Fibroblast of skin of back (primary cell): ENCODE measurements at places on chromosomes 4 and X.

GRCh38 chr4:93478805-93479204 is 349.7 kb upstream of the ATOH1 start:
- DNase-seq: no peak

- no peak for DNase-seq
Observed at GRCh38 chr4:74638001-74638400, 156.3 kb downstream of the BTC start.

DNA sequence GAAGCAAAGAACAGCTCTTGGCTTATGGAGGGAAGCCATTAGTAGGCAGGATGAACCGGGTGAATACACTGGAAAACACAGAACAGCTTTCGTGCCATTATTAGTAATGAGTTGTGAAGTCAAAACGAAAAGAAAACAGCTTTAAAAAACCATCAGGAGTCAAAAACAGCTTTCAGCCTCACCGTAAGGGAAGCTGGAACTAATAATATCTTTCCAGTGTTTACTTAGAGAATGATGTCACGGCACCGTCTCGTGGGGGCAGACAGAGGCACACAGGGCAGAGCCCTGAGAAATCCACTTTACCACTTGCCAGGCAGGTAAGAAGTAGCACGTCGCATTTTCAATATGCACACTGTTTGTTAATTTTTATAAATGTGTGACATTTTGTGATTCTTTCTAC is 37.9 kb upstream of the HMX1 start:
- no peak for DNase-seq

- DNase-seq: no peak
Observed at GRCh38 chr4:102632241-102633065, 128.3 kb downstream of the MANBA start.

GRCh38 chrX:133306316-133306715 is 88.2 kb upstream of the TFDP3 start:
- DNase-seq: peak; percentile 76

DNA sequence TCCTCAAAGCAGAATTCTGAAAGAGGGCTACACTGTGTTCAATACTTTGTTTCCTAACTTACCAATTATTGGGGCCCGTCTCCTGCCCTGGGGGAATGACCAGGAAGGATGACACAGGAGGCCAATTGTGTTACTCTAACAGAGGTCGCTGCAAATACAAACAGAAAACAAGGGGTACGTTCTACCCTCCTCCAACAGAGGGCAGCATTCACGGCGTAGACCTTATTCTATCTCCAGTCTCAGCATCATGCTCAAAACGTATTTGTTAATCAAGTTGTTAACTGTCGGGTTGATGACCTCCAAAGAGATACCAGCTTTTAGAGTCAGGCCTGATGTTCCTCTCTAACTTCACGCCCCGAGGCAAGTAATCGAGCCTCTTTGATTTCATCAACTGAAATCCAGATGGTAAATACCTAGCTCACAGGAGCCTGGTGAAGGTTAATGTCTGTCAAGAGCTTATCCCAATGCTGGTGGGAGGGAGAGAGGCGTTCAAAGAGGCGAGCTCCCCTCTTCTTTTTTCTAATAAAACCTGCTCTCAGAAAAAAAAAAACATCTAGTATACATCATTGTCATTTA is 181.0 kb upstream of the KCNIP4 start:
- peak; percentile 12 for DNase-seq

GRCh38 chr4:113810906-113811305 is 49.4 kb upstream of the CAMK2D start:
- DNase-seq: peak; percentile 54

DNA sequence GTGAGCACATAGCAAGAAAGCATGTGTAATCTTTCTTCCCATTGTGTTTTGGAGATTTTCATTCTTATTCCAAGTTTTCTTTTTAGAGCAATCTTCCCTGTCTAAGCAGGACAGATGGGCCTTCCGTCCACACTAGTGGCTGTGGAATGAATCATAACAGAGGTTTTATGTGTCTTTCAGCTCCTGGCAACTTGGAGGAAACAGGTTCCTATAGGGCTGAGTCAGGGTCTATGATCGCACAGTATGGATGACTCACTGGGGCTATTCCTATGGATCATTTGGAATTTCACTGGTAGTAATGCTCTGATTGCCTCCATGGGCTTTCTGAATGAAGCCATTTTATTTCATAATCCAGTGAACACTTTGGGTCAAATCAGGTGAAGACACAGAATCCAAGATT is 51.8 kb upstream of the CBLL2 start:
- DNase-seq: peak; percentile 95

GRCh38 chrX:50111742-50112141 is 89.1 kb downstream of the AKAP4 start:
- no peak for DNase-seq

DNA sequence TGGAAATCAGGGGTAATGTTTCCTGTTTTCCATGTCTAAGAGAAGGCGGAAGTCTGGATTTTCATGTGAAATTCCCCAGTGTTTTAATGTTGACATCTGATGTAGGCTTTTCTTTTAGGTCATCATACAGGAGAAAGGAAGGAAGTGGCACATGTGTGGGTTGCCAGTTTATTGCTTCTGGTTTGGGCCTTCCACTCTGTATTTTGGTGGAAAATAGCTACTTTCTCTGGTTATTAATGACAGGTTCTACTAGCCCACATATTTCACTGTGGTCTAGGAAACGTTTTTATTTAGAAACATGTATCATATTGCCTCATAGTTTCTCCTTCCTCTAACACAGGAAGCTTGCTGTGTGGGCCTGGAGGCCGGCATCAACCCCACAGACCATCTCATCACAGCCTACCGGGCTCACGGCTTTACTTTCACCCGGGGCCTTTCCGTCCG is 7.2 kb downstream of the PDHA1 start:
- no peak for DNase-seq

DNA sequence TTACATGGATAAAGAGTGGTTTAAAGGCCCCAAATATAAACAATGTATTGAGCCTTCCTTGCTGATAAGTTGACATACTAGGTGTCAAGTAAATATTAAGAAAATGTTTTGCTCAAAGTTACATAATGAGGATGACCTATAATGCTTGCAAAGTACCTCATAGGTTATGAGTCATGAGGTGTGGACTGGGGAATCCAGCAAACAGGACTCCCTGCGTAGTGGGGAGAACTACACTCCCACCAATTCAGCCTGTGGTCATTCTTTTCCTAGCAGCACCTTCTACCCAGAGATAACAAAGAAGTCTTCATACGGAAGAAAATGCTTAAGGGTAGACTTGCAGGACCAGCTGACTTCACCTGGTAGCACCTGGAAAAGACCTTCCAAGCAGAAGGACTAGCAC is 418.9 kb upstream of the CPEB2 start:
- no peak for DNase-seq

GRCh38 chr4:158811704-158812103 is 42.9 kb downstream of the FNIP2 start:
- peak; percentile 46 for DNase-seq

DNA sequence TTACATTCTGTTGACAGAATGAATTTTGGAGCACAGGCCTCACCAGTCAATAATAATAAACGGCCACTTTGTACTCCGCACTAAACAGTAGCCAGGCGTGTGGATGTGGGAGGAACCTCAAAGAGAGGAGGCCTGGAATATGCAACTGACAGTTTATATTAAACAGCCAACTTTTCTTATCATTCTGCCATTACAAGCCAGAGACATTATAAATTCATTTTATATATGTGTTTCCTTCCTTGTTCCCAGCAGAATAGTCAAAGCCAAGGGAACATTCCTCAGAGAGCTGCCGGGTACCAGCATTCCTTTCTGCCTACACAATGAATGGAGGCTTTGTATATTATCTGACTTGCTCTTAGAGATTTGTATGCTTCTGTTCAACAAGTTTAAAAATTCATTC is 436.5 kb upstream of the FTHL17 start:
- DNase-seq: peak; percentile 73

- DNase-seq: peak; percentile 43
Observed at GRCh38 chrX:6849716-6850414, 297.6 kb upstream of the STS start.
